D721Med (cell line): ENCODE measurements at places on chromosomes 1 and 21.

DNA sequence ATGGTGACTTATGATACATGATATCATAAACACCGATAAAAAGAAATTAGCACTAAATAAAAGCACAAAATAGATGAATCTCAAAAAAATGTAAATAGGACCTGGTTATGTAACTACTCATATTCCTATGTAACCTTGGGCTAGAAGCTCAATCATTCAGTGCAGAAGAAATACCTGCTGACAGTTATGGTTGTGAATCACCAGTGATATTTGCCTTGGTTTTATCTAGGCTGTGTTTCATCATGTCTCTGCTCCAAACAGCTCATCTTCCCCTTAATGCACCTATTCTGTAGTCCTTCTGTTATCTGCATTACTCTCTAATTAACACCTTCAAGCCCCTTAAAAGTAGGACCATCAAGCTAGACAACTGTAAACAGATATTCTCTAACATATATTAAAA, 16.3 kb upstream of the PIGC start:
- DNase-seq, result no peak

DNA sequence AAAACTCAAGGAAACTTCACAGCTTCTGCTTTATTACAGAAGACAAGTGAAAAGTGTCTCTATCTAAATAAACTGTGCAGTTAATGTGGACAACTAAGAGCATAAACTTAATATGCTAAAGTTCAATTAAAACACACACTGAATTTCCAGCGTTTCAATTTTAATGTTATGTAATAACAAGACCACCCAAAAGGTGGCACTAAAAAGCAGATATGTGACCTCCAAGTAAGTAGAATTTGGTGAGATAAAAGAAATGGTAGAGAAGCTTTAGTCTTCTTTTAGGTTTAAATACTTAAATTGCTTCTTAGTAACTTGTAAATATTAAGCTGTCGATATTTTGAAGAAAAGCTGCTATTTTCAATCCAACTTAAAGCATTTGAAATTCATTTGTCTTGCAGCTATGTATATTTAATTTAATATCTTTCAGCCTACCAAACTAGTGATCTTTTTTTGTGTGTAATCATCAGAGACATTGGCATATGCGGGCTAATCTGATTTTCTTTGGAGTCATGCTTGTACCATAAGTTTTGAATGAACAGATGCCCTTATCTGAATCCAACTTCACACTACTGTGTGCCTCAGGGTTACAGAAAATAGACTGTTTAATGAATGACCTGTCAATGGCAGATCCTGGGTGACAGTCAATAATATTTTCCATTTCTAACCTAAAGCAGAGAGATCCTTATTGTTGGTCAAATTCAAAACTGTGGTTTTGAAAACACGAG, 36.5 kb upstream of the ADAMTS1 start:
- no peak for DNase-seq

GRCh38 chr1:225318706-225319575, 108.9 kb downstream of the LBR start:
- no peak for DNase-seq

DNA sequence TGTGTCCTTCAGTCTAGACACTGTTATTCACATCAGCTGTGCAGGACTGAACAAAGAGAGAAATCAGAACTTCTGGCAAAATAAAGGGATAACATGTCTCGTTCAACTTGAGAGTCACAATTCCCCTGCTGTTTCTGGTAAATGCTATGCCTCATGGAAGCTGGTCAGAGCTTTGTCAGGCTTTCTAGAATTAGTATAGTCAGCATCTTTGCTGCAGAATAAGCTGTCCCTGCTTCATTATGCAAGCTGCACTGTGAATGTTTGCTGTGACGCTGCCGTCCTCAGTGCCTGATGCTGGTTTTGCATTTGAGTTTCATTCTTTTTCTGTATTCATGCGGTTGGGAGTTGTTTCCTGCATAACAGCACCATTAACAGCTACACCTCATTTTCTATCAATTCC, 96.4 kb upstream of the KCNJ6 start:
- no peak for DNase-seq

GRCh38 chr1:60331647-60332046, 258.1 kb upstream of the C1orf87 start:
- no peak for DNase-seq

GRCh38 chr21:36212513-36212780, 55.8 kb downstream of the DOP1B start:
- no peak for DNase-seq

DNA sequence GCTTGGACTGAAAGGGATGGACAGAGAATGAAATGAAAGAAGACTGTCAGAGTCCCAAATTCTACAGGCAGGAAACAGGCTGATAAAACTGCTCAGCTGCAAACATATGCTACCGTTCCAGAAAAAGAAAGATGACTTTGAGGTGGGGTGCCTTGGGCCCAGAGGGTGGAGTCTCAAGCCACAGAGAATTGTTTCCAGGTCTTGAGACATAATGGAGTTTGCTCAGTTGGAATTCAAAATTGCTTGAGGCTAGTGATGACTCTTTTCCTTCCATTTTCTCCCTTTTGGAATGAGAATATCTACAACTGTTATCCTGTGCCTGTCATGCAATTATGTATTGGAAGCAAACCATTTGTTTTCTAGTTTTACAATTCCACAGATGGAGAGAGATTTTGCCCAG, 23.6 kb upstream of the PSEN2 start:
- DNase-seq, result no peak

DNA sequence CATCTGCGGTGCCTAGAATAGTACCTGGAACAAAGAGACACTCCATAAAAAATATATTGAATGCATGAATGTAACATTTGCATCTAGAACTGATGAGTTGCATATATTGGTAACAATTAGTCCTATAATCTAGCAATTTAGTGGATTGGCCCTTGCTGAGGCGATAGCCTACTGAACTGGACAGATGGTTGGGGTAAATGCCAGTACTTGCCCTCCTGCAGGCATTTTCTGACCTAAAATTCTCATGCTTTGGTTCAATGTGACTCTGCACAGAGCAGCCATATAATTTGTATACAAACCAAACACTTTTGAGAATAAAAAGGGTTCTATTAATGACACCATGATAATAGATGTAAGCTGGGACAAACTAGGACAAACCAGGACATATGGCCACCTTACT, 313.6 kb downstream of the OLFM3 start:
- DNase-seq, result no peak

GRCh38 chr1:236099355-236099974, 34.6 kb upstream of the NID1 start:
- DNase-seq, result no peak

GRCh38 chr1:19157653-19158052, 52.4 kb downstream of the UBR4 start:
- no peak for DNase-seq

GRCh38 chr1:176987016-176987415, 177.5 kb downstream of the ASTN1 start:
- no peak for DNase-seq

GRCh38 chr1:210298296-210298695, 30.4 kb upstream of the HHAT start:
- no peak for DNase-seq

- no peak for DNase-seq
These were observed 14.4 kb downstream of the SHISA4 start for GRCh38 chr1:201903135-201903534.

- no peak for DNase-seq
These were observed 2.9 kb downstream of the RIPK4 start for GRCh38 chr21:41763996-41764395.

GRCh38 chr1:20696397-20697333, 21.1 kb downstream of the KIF17 start:
- DNase-seq, result peak; percentile 70

GRCh38 chr1:235649368-235650163, at the start of gene GNG4:
Gene GNG4, minus strand, starts transcription at chr1:235649784. Its CDS starts 65,946 bp downstream, at chr1:235583838.
- peak; percentile 80 for DNase-seq

GRCh38 chr1:239558991-239559390, 172.6 kb downstream of the CHRM3 start:
- no peak for DNase-seq

GRCh38 chr1:203937678-203938330, 76.4 kb downstream of the SNRPE start:
- no peak for DNase-seq

GRCh38 chr1:53334781-53335180, 6.9 kb upstream of the LRP8 start:
- no peak for DNase-seq
